Fibroblast of skin of abdomen (primary cell): ENCODE measurements at places on chromosomes 2 and 18.

DNA sequence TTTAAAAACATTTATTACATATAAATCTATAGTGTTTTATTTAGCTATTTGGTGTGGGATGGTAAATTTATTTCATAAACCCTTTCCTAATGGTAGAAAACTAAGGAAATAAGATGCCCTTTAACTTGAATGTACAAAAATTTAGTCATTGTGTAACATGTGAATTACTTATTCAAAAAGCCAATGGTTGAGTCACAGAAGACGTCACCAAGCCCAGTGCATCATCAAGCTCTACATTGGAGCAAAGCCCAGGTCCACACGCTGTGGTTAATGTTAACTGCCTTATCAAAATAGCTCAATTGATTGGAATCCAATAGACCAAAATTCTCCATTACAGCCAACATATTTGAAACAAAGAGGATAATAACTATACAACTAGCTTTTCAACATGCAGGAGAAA, 145.5 kb upstream of the LYPD1 start:
- DNase-seq, result peak; percentile 87

GRCh38 chr2:32264422-32265105, at the start of gene NLRC4:
Gene NLRC4, minus strand, starts transcription at chr2:32264886. Its CDS starts 8,111 bp downstream, at chr2:32256775.
- DNase-seq, result no peak

DNA sequence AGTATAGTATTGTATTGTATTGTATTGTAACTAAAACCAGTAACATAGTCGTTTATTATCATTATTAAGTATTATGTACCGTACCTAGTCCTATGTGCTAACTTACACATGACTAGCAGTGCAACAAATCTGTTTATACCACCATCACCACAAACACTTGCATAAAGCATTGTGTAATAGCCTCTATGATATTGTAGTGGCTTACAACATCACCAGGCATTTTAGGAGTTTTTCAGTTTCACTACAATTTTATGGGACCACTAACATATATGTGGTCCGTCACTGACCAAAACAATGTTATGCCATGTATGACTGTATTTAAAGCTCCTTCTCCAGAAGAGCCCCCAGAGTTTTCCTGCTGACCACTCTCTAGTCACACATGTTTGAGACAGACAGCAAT, 306.2 kb downstream of the SETBP1 start:
- peak; percentile 28 for DNase-seq

- DNase-seq, result peak; percentile 48
Measured at GRCh38 chr18:72128649-72129048, 415.5 kb downstream of the CBLN2 start.

- no peak for DNase-seq
Measured at GRCh38 chr2:134647607-134648256, 71.1 kb downstream of the TMEM163 start.

DNA sequence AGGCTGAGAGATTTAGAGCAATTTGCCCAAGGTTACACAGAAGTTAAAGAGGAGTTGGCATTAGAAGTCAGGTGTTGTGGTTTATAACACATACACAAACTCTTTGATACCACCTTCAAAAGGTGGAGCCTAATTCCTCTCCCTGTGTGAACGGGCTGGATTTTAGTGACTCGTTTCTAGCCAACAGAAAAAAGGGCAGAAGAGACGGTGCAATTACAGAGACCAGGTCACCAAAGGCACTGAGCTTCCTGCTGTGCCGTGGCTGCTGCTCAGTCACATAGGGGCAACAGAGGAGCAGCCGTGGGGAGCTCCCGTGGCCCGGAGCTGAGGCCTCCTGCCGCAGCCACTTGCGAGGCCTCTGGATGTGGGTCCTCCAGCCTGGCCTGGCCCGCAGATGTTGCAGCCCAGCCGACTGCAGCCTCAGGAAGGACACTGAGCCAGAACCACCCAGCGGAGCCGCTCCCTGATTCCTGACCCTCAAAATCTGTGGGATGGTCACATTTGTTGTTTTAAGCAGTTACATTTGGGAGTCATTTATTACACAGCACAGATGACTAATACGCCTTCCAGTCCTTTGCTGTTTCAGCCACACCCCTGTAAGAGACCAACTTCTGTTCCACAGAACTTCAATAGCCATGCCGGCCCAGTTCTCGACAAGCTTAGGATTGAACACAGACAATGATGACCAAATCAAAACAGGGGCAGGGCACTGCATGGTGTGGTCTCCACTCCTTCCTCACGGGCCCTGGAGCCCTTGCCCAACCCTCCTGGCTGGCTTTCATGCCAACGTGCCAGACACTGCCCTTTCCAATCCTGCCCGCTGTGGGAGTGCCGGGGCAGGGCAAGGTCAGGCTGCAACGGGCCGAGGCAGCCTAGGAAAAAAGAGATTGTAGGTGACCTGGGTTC, 17.1 kb downstream of the EDAR start:
- peak; percentile 5 for DNase-seq

DNA sequence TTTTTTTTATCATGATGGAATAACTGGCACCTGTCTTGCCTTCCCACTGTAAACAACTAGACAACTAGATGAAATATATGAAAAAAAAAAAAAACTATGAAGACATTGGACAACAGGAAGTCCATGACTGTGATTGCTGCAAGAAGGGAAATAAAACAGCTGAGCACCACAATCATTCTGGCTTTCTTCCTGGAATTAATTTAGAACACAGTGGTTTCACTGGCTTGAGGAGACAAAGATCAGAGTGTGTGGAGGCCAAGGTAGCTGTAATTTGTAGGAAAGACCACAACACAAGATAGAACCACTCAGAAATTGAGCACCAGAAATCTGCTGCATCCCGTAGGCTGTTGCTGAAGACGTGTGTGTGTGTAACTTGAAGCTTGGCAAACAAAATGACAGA, 121.1 kb upstream of the PID1 start:
- DNase-seq, result no peak

- no peak for DNase-seq
Measured at GRCh38 chr2:181787310-181788048, 104.1 kb upstream of the ITPRID2 start.

GRCh38 chr2:8488001-8488738, 193.7 kb upstream of the ID2 start:
- DNase-seq, result peak; percentile 13

- DNase-seq, result no peak
Measured at GRCh38 chr18:3051718-3052410, 38.9 kb upstream of the LPIN2 start.

GRCh38 chr18:60163622-60164021, 209.0 kb downstream of the MC4R start:
- no peak for DNase-seq

GRCh38 chr2:63434024-63435001, 154.0 kb downstream of the WDPCP start:
- DNase-seq, result no peak
